ENCODE measurements at places on chromosomes 11 and 22.

GRCh38 chr22:20099099-20099711, 16.7 kb upstream of the RANBP1 start:
- no peak for DNase-seq

DNA sequence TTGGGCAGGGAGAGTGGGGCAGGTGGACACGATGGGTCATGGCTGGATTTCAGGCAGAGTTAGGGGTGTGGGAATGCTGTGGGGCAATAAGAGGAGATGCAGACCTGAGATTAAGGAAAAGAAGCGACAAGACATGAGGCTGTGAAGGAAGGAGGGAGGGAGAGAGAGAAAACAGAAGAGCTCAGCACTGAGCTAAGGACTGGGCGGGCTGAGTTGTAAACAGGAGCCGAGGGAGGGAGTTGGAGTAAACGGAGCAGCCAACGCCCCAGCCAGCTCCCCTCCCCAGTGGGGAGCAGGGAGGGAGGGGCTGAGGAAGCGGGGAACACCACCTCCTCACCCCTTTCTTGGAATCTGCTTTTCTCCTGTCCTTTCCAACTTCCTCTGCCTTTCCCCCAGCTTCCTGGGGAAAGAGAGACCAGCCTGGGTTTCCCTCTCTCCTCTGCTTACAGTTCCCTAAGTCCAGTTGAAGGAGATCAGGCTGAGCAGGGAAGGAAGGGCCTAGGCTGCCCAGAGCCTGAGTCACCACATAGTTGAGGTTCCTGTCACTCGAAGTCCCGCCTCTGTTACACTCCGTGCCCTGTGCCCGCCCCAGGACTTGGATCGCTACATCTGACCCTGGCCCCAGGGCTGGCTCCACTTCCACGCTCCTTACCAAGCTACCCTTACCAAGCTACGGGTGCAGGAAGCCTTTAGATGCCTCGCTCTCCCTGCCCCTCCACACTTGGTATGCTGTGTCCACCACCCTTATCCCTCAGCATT, 6.7 kb upstream of the AHNAK start:
- peak; percentile 89 for DNase-seq

DNA sequence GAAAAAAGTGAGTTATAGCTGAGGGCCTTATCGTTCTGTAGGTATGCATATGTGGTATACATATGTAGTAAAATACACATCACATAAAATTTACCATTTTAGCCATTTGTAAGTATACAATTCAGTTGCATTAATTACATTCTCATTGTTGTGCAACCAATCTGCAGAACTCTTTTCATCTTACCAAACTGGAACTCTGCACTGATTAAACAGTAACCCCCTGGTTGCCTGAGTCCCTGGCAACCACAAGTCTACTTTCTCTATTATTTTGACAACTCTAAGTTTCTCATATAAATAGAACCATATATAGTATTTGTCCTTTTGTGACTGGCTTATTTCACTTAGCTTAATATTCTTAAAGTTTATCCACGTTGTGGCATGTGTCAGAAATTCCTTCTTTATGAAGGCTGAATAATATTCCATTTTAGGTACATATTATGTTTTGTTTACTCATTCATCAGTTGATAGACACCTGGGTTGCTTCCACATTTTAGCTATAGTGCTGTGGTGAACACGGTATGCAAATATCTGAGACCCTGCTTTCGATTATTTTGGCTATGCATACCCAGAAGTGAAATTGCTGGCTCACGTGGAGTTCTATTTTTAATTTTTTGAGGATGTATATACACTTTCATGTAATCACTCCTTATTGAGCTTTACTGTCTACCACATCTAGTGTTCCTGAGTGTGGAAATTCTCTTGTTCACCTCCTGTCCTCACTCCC, 1.6 kb upstream of the DDX10 start:
- no peak for DNase-seq

DNA sequence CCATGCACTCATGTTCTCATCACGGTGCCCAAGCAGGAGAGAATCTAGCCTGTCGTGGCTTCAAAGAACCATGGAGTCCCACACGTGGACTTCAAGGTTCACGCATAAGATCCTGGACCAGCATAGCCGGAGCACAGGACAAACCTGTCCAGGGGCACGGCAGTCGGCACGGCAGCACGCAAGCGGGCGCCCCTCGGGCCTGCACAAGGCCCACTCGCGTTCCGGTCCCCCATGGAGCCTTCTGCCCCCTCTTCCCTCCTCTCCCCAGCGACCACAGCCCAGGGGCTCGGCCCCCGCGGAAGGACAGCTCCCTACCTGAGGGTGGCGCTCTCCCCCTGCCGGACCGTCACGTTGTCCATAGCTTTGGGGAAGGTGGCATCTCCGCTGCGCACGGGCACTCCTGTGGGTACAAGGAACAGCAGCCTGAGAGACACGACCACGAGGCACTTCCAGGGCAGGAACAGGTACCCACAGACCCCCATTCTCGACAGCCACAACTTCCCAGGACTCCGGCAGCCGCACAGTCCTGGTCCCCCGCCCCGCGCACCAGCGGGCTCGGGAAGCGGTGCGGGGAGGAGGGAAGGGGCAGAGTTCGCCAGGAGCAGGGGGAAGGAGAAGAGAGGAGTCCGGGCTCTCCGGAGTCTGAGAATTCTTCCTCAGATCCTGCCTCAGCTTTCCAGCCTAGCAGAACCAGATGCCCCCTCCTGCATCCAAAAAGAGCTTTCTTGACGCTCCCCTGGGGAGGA, 589.5 kb downstream of the OPCML start:
- no peak for DNase-seq

- no peak for DNase-seq
Measured at GRCh38 chr22:45817745-45818423, 146.2 kb downstream of the ATXN10 start.
